ENCODE measurements at places on chromosomes 2 and 18.

GRCh38 chr2:126676221-126677175, 20.5 kb downstream of the GYPC start:
- no peak for DNase-seq

- DNase-seq = no peak
Measured at GRCh38 chr2:59529726-59530125, 1023.7 kb downstream of the BCL11A start.

GRCh38 chr2:33131111-33131510, 184.4 kb downstream of the LTBP1 start:
- DNase-seq = no peak

GRCh38 chr2:121803503-121803902, 48.1 kb downstream of the TSN start:
- no peak for DNase-seq

DNA sequence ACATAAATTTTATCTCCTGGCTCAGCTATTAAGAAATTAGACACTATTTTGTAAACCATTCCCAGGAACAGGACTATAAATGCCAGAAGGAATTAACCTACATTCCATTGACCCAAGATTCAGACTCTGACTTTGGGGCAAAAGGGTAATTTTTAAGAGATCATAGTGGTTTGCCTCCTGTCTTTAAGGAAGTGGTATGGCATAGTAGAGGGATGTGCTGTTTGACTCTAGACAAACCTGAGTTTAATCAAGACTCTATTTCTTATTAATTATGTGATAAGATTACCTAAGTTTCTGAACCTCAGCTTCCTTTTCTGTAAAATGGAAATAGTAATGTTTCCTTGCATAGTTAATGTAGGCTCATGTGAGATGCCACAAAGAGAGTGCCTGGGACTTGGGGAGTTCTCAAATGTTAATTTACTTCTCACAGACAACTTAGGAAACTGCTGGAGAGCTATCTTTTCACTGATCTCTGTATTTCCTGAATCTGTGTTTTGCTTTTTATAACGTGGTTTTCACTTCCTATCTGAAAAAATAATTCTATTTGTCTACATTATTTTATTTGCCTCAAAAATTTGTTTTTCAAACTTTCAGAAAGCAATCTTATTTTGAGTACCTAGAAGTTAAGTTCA, 11.9 kb upstream of the SLC40A1 start:
- DNase-seq = no peak

GRCh38 chr2:192162392-192163042, 32.2 kb downstream of the TMEFF2 start:
- DNase-seq = peak; percentile 38

- DNase-seq = no peak
Measured at GRCh38 chr2:239953418-239954061, 71.6 kb downstream of the NDUFA10 start.

DNA sequence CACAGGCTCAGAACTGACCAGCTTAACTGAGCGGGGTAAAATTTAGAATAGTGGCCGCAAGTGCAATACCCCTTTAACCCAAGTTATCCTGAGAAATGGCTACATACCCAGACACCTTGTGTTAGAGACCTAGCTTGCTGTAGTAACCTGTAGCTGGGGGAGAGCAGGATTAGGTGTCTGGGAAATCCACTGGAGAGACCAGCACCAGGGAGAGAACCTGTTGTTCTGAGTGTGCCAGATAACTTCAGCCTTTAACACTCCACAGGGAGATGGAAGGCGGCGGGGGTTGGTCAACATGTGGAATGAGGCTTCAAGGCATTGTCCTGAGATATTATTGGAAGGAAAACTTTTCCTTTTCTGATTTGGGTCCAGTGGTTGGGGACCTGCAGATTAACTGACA, 356.0 kb downstream of the PTPRM start:
- DNase-seq = no peak

- no peak for DNase-seq
Measured at GRCh38 chr2:85162746-85163301, 29.6 kb downstream of the TCF7L1 start.

DNA sequence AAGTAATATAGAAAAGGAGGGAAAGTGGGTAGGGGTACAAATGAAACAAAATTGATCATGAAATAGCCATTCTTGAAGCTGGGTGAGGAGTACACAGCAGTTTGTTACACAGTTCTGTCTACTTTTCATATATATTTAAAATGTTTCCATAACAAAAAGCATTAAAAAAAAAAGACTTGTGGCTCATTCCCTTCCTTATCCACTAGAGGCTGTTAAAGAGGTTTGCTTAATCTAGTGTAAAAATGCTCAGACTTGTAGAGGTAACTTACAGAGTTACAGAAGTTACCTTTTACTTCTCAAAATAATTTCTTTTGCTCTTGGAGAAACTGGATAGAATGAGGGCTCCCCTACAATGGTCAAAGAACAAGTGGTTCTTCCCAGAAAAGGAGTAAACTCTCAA, 8.1 kb upstream of the WIPF1 start:
- DNase-seq = no peak

- no peak for DNase-seq
Measured at GRCh38 chr2:146123714-146124113, 1603.8 kb upstream of the ZEB2 start.

DNA sequence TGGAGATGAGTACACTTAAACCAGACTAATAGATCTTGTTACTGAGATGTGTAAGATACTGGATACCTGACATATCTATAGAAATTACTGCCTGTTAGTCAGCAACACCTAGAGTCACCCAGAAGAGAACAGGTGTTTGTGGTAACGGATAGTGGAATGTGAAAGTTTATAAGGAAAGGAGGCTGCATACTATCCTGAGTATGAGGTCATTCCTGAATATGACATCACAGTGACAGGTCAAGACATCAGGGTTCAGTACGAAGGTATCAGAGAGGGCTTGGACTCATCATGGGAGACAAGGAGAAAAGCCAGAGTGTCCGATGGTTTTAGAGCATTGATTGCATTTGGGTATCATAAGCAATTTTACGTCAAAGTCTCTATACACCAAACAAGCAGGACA, 55.3 kb downstream of the ABCA12 start:
- no peak for DNase-seq

- DNase-seq = no peak
Measured at GRCh38 chr18:26706911-26707351, 158.6 kb downstream of the AQP4 start.

- DNase-seq = no peak
Measured at GRCh38 chr2:119922699-119923098, 90.2 kb upstream of the EPB41L5 start.

DNA sequence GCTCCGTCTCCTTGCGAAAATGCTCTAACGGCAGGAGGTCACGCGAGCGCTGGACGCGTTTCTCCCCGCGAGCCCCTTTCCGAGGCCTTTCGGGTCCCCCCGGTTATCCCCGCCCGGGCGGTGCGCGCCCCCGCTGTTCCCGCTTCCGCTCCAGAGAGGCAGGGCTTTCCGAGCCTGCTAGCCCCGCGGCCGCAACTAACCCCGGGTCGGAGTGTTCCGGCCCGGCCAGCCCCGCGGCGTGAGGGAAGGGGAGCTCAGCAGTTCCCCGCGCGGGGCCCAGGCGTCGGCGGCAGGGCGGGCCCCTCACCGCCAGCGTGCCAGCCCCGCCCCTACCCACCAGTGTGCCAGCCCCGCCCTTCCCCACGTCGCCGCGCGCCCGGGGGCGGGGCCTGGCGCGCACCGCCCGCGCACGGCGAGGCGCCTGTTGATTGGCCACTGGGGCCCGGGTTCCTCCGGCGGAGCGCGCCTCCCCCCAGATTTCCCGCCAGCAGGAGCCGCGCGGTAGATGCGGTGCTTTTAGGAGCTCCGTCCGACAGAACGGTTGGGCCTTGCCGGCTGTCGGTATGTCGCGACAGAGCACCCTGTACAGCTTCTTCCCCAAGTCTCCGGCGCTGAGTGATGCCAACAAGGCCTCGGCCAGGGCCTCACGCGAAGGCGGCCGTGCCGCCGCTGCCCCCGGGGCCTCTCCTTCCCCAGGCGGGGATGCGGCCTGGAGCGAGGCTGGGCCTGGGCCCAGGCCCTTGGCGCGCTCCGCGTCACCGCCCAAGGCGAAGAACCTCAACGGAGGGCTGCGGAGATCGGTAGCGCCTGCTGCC, at the start of gene MSH6:
MSH6 (plus strand) TSS at position 475 of the 815 bp plus-strand sequence; CDS start at position 564, 89 bp downstream.
- DNase-seq = peak; percentile 95

DNA sequence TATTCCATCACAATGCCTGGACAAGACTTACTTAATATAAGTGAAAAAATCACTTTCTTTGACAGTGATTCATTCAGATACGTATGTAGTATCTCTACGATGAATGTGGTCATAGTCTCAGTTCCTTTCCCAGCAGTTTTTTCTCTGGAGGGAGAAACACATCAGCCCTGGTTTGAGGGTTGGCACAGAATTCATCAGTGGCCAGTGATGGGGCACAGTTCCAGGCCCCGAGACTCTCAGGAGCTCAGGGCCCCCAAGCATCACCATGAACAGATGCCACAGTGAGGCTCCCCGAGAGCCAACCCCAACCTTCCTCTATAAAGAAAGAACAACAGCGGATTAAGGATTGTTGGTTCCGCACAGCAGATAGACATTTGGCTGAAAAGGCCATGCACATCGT, 12.5 kb downstream of the PRKAG3 start:
- no peak for DNase-seq

GRCh38 chr2:14903709-14904374, 271.3 kb downstream of the LRATD1 start:
- peak; percentile 91 for DNase-seq

GRCh38 chr2:205803500-205803899, 121.2 kb downstream of the NRP2 start:
- DNase-seq = no peak

GRCh38 chr2:132465917-132466316, 49.3 kb downstream of the GPR39 start:
- no peak for DNase-seq

DNA sequence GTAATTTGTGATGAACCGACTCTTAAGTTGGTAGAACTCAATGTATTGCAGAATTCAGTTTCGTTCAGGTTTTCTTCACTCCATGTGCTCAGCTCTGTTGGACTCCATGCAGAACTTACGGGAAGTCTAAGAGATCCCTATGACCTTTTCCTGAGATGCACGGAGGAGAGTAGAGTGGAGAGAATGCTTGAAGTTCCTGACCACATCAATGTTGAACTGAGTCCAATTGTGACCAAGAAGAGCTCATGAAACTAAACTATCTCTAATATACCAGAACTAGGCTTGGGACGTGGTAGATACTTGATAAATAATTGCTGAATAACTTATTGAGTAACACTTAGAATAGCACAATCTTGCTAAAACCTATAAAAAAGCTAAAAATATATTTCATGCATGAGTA, 47.2 kb downstream of the TMEM178A start:
- DNase-seq = no peak

DNA sequence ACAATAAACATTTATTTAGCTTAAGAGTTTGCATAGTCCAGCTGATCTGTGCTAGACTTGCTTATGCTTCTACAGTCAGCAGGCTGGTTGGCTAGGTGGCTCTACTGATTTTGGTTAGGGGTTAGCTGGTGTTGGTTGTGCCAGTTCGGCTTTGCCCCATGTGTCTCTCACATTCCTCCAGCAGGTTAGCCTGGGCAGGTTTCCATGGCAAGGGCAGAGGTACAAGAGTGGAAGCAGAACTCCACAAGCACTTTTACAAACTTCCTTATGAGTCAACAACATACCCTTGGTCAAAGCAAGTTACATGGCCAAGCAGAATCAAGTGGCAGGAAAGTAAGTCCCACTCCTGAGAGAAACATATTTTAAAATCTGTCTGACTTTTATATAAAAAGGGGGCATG, 82.3 kb downstream of the SS18 start:
- DNase-seq = no peak

- DNase-seq = no peak
Measured at GRCh38 chr2:83104202-83104601, 1354.9 kb downstream of the SUCLG1 start.

GRCh38 chr2:27771202-27771547, 344 bp upstream of the MRPL33 start:
- no peak for DNase-seq

DNA sequence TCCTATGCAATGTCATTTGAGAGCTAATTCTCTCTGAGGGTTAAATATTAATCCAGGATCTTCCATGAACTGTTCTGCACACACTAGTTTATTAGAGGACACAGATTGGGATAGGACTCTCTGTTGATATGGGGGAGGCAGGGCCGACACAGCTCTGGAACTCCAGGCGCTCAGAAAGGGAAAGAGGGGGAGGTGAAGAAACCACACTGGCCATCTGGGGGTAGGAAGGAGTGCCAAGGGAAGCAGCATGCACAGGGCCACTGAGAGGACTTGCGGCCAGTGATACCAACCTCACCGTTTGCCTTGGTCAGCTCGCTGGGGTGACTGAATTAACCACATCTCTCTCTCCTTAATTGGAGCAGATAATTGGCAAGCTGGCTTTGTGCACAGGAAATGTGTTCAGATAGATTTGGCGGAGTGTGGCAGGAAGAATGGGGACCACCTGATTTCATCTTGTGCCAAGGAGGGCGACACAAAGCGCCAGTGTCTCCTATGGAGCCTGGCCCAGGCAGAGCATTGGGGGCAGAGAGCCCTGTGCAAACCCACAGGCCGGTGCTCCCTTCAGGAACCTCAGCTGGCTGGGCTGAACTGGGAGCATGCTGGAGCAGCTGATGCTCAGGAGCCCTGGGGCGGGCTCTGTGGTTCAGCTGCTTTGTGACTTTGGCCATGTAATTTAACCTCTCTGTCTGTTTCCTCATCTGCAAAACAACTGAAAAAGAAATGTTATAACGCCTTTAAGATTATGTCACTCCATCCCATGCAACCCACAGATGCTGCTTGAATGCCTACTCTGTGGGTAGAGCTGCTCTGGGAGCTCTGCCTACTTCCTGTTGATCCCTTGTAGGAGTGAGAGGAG, 114.7 kb upstream of the STON1 start:
- DNase-seq = peak; percentile 54

- DNase-seq = peak; percentile 70
Measured at GRCh38 chr2:168961450-168962229, 60.5 kb downstream of the G6PC2 start.

DNA sequence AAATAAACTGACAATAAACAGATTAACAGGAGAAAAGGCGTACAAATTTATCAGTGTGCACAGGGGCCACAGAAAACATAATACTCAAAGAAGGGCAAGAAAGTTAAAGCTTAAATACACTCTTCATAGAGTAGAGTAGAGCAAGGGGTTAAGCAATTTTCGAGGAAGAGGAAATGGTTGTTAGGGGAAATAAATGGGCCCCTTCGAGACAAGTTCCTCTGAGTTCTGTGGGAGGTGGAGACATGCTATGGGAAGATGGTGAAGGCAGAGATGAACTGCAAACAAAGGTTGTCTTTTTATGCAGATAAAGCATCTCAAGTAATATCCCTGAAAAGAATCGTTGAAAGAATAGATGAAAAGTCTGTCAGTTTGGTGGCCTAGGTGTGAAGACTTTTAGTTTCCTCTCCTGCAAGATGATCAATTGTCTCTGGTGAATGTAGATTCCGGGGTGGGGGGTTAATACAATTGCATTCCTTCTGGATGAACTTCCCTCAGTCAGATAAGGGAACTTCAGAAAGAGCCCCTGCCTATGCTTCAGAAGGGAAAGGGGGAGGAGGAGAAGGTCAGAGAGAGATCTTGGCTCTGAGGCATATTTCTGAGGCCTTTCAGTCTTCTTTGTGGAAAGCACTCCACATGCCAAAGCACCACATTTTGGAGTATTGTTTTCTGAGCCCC, 127.0 kb downstream of the METTL4 start:
- DNase-seq = no peak

- DNase-seq = no peak
Measured at GRCh38 chr2:15942711-15943345, 2.5 kb downstream of the MYCN start.
